NCI-H1417 (cell line): ENCODE measurements at places on chromosomes 4 and X.

DNA sequence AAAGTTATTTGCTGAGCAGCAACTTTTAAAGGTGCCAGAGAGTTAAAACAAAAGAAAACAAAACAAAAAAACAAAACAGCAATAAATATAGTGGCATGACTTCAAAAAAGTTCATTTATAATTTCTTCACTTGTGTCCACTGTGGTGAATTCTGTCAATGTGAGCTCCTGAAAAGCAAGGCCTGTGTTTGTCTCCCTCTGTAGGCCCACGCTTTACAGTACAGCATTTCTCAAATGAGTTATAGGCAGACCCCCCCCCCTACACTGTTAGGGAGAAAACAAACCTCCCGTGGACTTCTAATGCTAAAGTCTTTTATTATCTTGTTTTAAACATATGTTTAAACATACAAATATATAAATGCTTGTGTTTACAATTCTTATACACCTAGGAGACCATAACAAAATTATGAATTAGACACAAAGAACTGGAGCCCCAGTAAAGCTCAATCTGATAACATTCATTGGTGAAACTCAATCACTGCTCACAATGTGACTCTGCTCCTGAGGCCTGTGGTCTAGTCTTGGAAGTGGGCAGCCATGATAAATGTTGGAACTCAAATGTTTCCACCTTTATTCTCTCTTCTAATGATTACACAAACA lies 47.0 kb upstream of the SCOC start:
- DNase-seq, result peak; percentile 78

GRCh38 chrX:41317477-41318208 lies 16.3 kb upstream of the DDX3X start:
- no peak for DNase-seq

- DNase-seq, result peak; percentile 23
These were observed 133.3 kb upstream of the RAI2 start for GRCh38 chrX:17994429-17994828.

DNA sequence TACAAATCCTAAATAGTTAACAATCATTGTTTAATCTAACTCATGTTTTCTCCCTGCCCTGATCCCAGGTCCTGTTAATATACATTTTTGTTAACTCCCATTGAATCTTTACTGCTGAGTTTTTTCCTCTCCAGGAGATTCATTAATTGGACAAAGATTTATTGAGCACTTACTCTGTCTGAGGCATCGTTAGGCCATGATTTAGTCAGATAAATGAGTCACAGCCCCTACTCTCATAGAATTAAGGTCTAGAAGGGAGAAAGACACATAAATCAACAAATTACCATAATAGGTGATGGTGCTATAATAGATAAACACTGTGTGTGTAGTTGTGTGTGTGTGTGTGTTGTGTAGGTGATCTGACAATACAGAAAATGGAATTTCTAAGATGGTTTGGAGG lies 112.5 kb downstream of the MAPK10 start:
- DNase-seq, result no peak

DNA sequence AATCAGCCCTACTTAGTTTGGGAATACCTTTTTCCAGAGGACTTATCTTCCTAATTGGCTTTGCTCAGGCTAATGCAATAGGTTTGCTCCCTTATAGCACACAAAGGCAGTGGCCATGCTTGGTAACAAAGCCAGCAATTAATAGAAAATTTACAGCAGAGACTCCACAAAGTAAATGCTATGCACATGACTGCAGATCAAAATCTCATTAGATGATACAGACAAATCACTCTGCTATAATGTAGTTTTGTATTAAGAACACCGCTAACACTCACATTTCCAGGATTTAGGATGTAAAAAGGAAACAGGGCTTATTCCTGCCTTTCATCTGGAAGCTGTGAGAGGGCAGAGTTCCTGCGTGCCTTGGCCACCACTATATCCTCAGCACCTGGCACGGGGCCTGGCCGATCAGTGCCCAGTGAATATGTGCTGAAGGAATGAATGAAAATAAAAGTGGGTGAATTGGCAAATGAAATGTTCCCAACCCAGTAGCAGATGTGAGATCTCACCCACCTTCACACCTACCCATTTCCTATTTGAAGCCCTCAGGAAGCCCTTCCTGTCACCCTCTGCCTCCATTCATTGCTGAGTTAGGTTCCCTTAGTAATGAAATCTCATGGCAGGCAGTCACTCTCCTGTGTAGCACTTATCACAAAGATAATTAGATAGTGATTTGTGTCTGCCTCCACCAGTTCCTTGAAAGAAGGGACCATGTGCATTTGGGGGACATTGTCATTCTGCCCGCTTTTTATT lies 5.1 kb downstream of the SEPTIN6 start:
- no peak for DNase-seq

DNA sequence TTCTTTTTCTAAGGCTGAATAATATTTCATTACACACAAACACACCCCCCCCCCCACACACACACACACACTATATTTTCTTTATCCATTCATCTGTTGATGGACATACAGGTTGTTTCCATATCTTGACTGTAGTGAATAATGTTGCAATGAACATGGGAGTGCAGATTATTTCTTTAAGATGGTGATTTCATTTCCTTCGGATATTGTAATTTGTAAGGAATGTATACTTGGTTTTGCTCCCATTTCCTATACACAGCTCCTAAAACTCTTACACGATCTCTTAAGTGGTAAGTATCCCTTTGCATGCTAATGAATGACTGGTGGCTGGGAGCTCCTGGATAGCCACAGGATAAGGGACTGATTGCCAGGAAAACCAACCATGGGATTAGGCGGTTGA lies 14.7 kb upstream of the RBMXL3 start:
- no peak for DNase-seq

GRCh38 chr4:100838286-100838685 lies 320.5 kb upstream of the EMCN start:
- DNase-seq, result peak; percentile 84

DNA sequence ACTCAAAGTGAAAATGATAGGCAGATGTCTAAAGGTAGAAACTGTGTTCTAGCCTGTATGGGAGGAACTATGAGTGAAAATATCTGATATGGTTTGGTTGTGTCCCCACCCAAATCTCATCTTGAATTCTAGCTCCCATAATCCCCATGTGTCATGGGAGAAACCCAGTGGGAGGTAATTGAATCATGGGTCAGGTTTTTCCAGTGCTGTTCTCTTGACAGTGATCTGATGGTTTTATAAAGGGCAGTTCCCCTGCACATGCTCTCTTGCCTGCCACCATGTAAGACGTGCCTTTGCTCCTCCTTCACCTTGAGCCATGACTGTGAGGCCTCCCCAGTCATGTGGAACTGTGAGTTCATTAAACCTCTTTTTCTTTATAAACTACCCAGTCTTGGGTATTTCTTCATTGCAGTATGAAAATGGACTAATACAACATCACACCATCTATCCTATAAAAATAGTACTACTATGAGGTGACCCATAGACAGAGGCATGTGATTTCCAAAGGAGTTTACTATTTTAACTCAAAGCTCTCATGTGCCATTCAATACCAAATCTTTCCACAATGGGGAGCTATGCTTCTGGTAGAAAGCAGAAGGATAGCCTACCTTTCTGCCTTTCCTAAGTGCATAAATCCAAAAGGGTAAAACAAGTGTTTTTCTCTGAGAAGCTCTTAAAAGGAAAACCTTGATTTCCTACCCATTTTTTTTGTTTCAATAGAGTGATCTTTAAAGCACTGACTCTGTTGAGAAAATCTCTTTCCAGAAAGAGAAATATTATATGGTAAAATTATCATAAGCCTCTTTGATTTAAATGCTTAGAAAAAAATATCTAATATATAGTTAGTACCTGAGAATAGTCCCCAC lies 38.8 kb downstream of the SEC31A start:
- DNase-seq, result no peak

DNA sequence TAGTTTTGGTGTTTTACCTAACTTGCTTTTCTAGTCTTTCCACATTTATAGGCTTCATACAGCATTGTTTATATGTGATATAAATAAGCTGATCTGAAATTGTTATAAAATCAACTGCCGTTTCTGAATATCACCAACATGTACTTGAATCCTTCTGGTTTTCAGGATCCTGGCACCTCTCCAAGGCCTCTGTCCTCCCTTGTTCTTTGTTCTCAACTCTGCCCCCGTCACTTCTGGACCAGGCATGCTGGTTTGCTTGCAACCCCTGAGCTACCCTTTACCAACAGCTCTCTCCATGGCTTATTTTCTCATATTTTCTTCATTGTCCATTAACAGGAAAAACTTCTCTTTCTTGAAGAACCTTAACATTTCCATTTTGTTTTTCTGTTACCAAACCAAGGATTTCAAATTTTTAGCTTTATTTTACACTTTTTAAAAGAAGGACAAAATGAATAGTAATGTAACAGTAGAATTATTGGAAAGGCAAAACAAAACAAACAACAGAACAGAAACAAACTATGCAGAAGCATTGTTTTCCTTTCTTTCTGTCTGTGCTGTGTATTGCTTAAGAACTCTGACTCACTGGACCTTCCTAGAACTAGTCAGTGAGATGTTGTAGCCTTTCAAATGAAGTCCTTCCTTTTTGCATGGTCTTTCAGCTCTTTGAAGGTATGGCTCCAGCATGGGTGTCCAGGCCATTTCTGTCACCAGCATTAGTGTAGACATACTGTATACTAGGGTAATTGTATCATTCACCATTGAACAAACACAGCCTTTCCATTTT lies 44.8 kb downstream of the BANK1 start:
- DNase-seq, result peak; percentile 71

GRCh38 chrX:47481160-47481559 lies 1.9 kb downstream of the ZNF41 start:
- DNase-seq, result no peak

DNA sequence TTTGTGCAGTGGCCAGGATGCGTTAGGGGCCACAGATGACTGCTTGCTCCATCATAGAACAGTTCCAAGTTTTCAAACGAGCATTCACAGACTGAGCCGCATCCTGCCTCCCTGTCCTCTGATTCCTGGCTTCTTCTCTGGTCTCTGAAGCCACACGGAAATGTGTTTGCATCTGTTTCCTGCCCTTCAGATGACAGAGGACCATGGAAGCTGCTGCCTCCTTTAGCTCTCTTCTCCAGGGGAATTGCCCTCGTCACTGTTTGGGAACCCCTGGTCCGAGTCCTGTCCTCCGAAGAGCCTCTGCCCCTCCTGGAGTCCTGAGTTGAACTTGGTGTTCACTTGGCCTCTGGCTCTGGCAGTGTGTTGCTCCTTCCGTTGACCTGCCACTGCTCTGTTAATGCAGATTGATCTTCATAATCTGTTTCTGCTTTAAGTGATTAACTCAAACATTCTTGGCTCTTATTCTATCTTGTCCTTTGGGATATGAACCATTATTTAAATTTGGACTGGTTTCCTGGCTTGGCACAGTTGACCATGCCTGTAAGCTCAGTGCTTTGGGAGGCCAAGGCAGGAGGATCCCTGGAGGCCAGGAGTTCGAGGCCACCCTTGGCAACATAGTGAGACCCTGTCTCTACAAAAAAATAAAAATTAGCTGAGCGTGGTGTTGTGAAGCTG lies 96.0 kb downstream of the PTTG2 start:
- DNase-seq, result no peak

DNA sequence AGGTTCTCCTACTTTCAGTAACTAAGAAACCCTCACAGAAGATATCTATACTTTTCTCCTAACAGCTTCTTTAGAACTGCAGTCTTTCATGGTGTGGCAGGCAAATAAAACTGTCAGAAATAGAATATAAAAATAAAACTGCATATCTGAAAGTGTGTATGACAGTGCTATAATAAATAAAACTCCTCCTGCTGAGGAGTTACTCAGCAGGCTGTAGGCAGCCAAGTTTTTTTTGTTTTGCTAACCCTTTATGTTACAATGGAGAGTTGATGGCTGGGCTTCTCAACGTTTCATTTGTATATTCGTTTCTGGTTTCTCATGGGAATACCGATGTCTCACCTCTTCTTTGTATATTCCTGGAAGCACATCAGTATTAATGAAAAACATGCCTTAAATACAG lies 18.2 kb upstream of the UGT2B10 start:
- DNase-seq, result no peak

- no peak for DNase-seq
These were observed 10.4 kb downstream of the MID1IP1 start for GRCh38 chrX:38811515-38812243.

GRCh38 chr4:79613269-79613935 lies 205.4 kb upstream of the GK2 start:
- no peak for DNase-seq

- no peak for DNase-seq
These were observed 2039.9 kb upstream of the TENM3 start for GRCh38 chr4:180203349-180203748.

GRCh38 chr4:176432811-176433540 lies 113.2 kb downstream of the SPCS3 start:
- DNase-seq, result no peak

GRCh38 chr4:128768373-128768996 lies 41.0 kb upstream of the JADE1 start:
- peak; percentile 23 for DNase-seq

GRCh38 chrX:20829665-20830491 lies 544.3 kb upstream of the CNKSR2 start:
- peak; percentile 82 for DNase-seq

DNA sequence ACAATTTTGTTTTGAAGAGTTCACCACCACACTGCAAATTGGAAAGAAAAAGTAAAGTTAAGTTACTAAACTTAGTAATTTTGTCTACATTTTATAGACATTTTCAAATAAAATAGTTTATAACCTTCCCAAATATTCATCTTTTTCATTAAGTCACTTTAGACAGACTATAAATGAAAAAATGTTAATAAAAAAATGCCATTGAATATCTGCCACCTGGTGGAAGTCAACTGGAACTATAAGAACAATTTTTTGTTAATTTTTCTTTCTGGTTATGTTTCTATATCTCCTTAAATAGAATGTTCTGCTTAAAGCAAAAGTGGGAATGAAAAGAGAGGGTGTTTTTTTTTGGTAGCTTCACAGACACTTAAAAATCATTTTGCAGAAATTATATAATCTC lies 534.4 kb upstream of the PCDH10 start:
- DNase-seq, result peak; percentile 7

DNA sequence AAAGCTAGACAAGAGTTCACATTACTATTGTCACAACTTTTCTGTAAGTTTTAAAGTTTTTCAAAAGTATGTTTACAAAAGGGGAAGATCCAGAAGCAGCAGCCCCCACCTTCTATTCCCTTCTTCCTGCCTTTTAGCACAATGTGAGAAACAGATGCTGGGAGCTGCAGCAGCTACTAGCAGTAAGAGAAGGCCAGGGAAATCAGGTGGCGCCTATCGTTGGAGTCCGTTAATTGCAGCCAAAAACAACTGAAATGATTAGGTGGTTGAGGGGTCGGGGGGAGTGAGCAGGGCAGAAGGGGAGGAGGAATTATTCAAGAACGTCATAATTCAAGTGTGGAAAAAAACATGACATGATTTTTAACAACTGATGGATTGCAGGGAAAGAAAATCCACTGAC lies 27.4 kb downstream of the FRYL start:
- DNase-seq, result no peak

DNA sequence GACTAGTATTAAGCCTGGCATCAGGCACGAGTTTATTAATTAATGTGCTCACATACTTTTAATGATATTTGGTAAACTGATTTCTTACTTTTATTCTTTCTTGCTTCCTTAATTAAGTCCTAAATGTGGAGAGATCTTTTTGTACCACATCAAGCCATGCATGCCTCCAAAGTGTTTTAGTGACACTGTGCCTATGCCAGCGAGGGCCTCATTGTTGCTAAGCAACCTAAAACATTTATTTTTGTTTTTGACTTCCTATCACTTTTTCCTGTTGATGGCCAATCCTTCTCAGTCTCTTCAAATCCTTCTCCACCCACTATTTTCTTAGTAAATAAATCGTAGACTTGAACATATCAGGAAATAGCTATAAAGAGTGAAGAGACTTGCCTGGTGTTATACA lies 5.5 kb upstream of the NSUN7 start:
- DNase-seq, result no peak

- no peak for DNase-seq
These were observed 22.8 kb downstream of the IL1RAPL1 start for GRCh38 chrX:28609917-28610613.
